ENCODE measurements at places on chromosomes 12 and 14. TPM values are rescaled to one million over a fixed set of nuclear protein-coding genes. Genes with fewer than 3 reads are reported as not detected.

Gene STYK1
- total RNA-seq = 19.9 TPM

Gene FAR2
- total RNA-seq = 93.0 TPM

Gene SLC41A2
- 69.8 TPM for total RNA-seq

Gene ANG
- 25.0 TPM for total RNA-seq

Gene TOMM20L
- not detected for total RNA-seq

Gene RPL10L
- 6.0 TPM for total RNA-seq

Gene CLEC7A
- 3.1 TPM for total RNA-seq

Gene GPRC5D
- not detected for total RNA-seq

Gene MIS18BP1
- total RNA-seq = 27.7 TPM

Gene SIX1
- total RNA-seq = not detected

Gene BDKRB1
- 7.7 TPM for total RNA-seq

Gene GPR68
- 1.4 TPM for total RNA-seq

Gene SMCO2
- total RNA-seq = not detected

Gene TAMALIN
- total RNA-seq = 9.4 TPM

Gene NT5DC3
- total RNA-seq = 13.7 TPM

Gene IL31
- not detected for total RNA-seq

Gene RTL1
- not detected for total RNA-seq

Gene ACSM4
- total RNA-seq = not detected

Gene DICER1
- 61.6 TPM for total RNA-seq

Gene MUCL1
- total RNA-seq = not detected

Gene SYT10
- total RNA-seq = 0.34 TPM

Gene C14orf39
- not detected for total RNA-seq

Gene ADAM21
- 0.10 TPM for total RNA-seq

Gene CTDSP2
- total RNA-seq = 220 TPM

Gene GNS
- total RNA-seq = 57.4 TPM

Gene RAD9B
- 0.53 TPM for total RNA-seq

Gene GLIPR1L1
- total RNA-seq = not detected

Gene PLBD2
- total RNA-seq = 14.3 TPM

Gene GPR135
- 2.8 TPM for total RNA-seq

Gene SOX5
- total RNA-seq = 3.3 TPM

Gene KRT6A
- not detected for total RNA-seq

Gene TAS2R7
- total RNA-seq = not detected

Gene OR4M1
- not detected for total RNA-seq

Gene C14orf180
- 0.61 TPM for total RNA-seq

Gene LRRC23
- 4.9 TPM for total RNA-seq

Gene FOXM1
- 7.7 TPM for total RNA-seq

Gene KRT7
- total RNA-seq = 1.7 TPM

Gene GLIPR1L2
- not detected for total RNA-seq

Gene CCDC197
- total RNA-seq = not detected

Gene ATP5F1B
- 1,329 TPM for total RNA-seq
